ENCODE measurements at places on chromosomes 7 and 10. TPM values are rescaled to one million over a fixed set of nuclear protein-coding genes. Genes with fewer than 3 reads are reported as not detected.

CDH23 gene
- total RNA-seq: 0.07 TPM

LOXL4 gene
- not detected for total RNA-seq

CYP3A7 gene
- total RNA-seq: not detected

TMEM196 gene
- not detected for total RNA-seq

SLC25A28 gene
- 46.3 TPM for total RNA-seq

DNA sequence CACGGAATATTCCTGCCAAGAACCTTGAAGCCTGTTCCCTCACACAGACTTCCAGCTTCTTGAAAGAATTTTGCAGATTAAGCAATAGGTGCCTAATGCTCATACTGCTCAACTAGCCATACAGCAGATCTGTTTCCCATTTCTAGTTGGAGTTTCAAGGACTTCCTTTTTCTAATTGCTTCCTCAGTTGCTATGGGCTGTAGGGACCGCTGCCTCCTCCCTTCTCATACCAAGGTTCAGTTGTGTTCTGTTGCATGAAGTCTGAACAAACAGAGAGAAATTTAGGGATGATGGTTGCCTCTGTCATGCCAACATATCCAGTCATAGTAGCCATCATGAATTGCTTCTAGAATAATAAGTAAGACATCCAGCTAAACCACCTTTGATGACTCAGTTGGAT is 6.8 kb downstream of the ITGA8 start:
- no peaks in the 10 kb centered on the region for H3K4me1 ChIP-seq
- peaks cover 68% of the 10 kb centered on the region for H3K27me3 ChIP-seq
- DNase-seq: no peak
- H3K4me3 ChIP-seq: no peak overlapping the region

- H3K27ac ChIP-seq: no peak overlapping the region
- no peaks in the 10 kb centered on the region for H3K27me3 ChIP-seq
- peaks cover 5% of the 10 kb centered on the region for H3K4me1 ChIP-seq
- peaks cover 11% of the 10 kb centered on the region for H3K36me3 ChIP-seq
Measured at GRCh38 chr7:149245244-149245643, 5.8 kb downstream of the ZNF212 start.

DNA sequence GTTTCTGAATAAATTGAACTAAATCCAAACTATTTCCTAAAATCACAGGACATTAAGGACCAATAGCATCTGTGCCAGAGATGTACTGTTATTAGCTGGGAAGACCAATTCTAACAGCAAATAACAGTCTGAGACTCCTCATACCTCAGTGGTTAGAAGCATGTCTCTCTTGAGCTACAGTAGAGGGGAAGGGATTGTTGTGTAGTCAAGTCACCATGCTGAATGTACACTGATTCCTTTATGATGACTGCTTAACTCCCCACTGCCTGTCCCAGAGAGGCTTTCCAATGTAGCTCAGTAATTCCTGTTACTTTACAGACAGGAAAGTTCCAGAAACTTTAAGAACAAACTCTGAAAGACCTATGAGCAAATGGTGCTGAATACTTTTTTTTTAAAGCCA is 13.9 kb downstream of the MEST start:
- peaks cover 47% of the 10 kb centered on the region for H3K36me3 ChIP-seq
- no peak overlapping the region for H3K4me3 ChIP-seq
- DNase-seq: no peak
- no peaks in the 10 kb centered on the region for H3K27me3 ChIP-seq

DNA sequence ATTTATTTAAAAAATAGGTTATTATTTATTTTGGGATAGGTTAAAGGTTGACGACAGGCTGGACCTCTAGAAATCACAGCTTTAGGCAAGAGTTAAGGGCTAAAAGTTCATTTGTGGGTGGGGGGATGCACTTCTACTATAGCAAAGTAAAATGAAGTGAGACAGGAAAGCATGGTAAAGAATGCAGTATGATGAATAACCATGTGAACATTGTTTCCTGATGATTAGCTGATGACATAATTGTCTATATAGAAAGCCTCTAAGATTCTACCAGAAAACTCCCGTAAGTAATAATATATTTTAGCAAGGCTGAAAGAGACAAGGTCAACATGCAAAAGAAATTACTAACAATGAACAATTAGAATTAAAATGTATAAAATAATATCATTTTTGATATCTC is 25.7 kb upstream of the PRSS37 start:
- no peaks in the 10 kb centered on the region for H3K27me3 ChIP-seq
- H3K27ac ChIP-seq: no peak overlapping the region
- no peaks in the 10 kb centered on the region for H3K4me1 ChIP-seq

DNA sequence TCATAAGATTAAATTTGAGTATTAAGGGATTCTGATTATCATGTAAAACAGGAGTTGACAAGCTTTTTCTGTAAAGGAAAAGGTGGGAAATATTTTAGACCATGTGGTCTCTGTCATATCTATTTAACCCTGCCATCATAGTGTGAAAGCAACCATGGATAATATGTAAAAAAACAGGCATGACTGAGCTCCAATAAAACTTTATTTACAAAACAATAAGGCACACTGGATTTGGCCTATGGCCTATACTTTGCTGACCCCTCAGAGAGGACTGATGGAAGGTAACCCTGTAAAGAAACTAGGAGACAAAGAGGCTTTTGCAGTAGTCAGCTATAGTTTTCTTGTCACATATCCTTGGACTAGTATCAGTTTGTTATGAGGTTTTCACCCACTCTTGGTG is 130.5 kb upstream of the CDK13 start:
- H3K4me3 ChIP-seq: no peak overlapping the region
- H3K27ac ChIP-seq: no peak overlapping the region
- no peaks in the 10 kb centered on the region for H3K36me3 ChIP-seq
- peaks cover 77% of the 10 kb centered on the region for H3K27me3 ChIP-seq
- no peak for DNase-seq

All from MCF 10A (cell line).